ENCODE measurements at places on chromosomes 6 and 20.

DNA sequence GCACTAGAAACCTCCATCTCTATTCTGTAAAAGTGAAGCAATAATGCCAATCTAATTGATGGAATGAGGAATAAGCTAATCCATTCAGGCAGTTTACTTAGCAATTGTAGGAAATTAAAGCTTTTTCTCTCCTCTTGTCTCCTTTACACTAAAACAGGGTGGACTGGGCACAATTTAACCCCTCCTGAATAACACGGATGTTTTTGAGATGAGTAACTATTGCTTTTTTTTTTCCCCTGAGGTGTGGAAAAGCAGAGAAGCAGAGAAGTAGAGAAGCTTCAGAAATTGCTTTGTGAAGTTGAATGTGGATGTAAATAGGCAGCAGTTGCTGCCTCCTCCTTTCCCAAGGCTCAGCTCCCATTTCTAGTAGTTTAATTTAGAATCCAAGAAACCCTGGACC is 40.0 kb upstream of the GCNT2 start:
- no peak for DNase-seq

GRCh38 chr6:168139121-168139520 is 60.1 kb upstream of the FRMD1 start:
- no peak for DNase-seq

DNA sequence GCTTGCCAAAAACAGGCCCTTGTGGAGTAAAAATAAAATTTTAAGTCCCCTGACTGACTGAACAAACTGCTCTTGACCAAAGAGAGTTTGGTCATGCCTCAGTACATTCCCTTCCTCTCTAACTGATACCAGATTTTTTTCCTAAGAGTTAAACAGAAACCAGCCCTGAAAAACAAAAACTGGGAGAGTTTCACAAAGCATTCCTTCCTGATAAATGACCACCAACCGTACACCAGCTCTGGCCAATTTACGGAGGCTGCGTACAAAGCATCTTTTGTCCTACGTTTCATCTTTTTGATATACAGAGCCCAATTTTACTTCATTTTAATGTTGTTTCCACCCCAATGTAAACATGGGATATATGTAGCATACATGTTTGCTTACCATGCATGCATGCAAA is 477.4 kb upstream of the HTR1E start:
- no peak for DNase-seq

- no peak for DNase-seq
Measured at GRCh38 chr20:939606-940005, 23.5 kb upstream of the ANGPT4 start.

GRCh38 chr6:159249752-159250151 is 80.6 kb downstream of the FNDC1 start:
- DNase-seq: no peak

DNA sequence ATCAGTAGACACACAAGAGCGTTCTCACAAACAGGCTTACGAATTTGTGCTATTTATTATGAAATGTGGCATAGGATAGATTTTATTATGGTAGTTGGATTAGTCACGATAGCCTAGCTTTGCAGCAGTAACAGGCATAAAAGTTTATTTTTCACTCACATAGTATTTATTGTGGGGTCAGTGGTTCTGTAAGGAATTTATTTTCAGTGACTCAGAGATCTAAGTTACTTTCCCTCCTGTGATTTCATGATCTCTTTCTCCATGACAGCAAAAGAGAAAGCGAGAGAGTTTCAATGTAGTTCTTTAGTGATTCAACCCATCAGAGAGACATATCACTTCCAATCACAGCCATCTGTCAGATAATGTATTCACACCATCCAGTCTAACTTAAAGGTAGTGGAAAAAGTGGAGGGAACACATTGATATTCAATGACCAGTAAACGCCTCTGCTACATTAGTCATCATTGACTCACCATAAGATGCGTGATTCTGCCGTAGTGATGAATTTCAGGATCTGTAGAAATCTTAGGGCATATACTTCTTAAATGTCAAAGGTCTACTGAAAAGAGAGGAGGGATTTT is 605.5 kb downstream of the HDGFL1 start:
- DNase-seq: no peak

DNA sequence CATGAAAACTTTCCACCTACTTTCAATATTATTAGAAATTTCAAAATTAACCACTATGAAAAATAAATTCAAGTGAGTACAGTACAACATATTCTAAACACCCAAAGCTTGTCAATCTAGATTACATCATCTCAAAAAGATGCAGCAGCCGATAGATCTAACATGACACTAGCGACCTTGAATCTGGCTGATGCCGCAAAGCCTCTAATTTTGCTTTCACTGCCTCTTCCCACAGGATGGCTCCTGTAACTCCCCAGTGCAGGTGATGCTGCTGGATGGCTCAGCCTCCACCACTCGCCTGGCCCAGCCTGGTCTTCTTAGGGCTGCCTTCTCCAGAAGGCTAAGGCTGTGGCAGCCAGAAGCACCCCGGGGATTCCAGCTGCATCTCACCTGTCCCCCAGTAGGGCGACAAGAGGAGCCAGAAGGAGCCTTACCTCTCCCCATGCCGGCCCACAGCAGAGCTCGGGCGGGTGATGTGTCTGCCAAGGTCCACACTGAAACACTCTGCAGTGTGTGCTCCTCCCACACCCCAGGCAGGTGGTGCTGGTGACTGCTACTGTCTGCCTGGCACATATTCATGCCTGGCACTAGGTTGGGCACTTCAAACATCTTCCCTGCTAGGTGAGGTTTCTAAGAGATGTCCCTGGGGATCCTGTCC is 82.1 kb downstream of the SLC23A2 start:
- no peak for DNase-seq

DNA sequence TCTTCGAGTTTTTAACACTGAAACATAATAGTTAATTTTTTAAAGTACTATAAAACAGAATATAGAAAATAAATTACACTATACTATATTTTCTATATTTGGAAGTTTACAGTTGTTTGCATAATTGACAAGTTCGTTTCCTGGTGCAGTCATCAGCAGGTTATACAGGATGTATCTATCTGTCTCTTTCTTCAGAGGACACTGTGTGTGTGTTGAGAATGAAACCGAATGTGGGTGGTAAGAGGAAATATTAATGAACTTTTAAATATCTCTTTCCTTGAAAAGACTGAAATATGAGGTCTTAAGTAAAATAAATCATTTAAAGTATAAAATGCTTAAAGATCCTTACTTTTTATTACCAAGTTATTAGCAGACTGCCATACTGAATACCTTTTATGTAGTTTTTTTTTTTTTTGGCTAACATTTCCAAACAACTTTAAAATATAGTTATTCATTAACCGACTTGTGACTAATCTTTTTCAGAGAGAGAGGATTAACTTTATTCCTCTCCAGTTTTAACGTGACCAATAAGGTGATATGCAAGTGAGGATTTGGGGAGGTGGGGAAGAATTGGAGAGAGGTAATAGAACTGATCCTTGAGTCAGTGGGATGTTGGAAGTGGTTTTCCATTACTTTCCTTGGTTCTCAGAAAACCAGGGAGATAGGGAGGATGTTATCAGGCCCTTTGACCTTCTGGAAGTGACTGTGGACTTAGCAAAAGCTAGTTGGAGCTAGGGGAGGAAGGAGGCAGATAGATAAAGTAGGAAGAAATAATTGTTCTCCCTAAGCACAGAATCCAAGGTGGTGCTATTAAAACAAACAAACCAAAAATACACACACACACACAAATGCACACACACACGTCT is 380.0 kb upstream of the FLRT3 start:
- DNase-seq: no peak

DNA sequence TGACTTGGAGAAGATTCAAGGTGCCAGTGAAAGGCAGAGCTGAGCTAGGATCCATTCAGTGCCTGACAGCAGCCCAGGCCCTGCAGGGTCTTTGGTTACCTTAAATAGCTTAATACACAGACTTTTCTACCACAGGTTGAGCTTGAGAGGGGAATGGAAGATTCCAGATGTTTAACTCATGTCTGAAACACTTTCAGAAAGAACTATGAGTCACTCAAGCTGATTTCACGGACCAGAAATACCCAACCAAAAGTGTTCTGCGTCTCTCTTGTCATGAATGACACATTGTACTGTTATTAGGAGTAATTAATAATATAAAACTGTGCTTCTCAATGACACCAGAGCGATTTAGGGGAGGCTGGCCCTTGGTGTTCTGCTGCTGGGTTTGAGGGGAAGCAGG is 6.4 kb upstream of the PMEPA1 start:
- DNase-seq: no peak

DNA sequence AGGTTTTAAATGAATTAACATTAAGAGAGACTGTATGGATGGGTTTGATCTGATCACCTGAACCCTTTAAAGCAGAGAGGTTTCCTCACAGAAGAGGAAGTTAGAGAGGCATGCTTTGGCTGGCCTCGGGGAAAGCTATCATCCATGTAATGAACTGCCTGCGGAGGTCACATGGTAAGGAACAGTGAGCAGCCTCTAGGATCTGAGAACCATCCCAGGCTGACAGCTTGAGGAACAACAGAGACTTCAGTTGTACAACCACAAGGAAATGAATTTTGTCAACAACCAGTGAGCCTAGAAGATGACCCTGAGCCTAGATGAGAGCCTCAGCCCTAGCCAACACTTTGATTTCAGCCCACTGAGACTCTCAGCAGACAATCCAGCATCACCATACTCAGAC is 2.9 kb upstream of the COL21A1 start:
- no peak for DNase-seq

DNA sequence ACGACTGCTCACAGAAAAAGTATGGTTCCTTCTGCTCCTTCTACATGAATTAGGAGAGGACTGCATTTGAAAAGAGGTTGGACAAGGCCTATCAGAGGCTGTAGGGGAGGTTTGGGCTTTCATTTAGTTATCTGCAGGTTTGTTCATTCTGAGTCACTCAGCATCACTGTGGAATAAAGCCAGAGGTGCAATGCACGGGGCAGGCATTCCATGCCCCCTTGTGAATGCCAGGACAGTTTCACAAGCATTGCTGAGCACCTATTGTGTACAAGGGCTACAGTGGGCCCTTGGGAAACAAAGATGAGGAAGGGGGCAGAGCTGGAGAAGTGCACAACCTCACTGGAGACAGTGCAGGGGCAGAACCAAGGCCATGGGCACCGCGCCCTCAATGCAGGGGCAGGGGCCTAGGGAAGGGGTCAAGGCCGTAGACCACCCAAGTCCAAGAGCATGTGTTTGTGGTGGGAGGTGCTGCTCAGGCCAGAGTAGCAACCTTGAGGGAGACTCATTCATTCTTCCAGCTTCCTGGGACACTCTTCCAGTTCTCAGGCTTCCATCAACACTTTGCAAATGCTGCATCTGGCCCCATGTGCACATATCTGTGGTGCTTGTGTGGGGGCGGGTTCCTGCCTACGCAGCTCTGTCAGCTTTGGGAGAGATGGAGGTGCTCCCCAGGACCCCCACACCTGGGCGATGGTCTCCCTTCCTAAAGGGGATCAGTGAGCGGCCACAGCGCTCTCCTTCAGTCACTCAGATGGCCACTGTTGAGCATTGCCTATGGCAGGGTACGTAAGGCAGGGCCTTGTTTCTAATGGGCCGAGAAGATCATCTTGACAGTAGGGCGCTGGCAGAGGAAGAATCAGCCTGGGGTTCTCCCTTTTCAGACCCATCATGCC is 204.5 kb downstream of the SYNDIG1 start:
- no peak for DNase-seq

- no peak for DNase-seq
Measured at GRCh38 chr20:9087531-9088217, 18.8 kb downstream of the PLCB4 start.

DNA sequence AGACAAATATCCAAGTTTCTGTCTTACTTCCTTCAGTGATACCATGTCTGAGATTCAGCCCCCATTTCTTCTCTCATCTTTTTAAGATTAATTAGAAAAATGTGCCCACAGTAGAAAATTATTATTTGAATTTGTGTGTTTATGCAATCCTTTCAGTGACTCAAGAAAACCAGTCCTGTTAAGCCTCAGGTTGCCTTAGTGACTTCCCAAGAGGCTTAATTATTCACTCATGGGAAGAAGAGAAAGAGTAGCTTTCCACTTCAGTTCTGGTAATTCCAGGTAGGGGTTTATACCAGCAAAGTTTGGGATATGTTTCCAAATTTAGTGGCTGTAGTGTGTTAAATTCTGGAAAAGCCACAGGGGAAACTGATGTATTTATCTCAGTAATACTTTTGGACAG is 149.1 kb downstream of the RIMS1 start:
- no peak for DNase-seq

GRCh38 chr20:34669094-34669493 is 7.8 kb downstream of the PIGU start:
- DNase-seq: no peak

DNA sequence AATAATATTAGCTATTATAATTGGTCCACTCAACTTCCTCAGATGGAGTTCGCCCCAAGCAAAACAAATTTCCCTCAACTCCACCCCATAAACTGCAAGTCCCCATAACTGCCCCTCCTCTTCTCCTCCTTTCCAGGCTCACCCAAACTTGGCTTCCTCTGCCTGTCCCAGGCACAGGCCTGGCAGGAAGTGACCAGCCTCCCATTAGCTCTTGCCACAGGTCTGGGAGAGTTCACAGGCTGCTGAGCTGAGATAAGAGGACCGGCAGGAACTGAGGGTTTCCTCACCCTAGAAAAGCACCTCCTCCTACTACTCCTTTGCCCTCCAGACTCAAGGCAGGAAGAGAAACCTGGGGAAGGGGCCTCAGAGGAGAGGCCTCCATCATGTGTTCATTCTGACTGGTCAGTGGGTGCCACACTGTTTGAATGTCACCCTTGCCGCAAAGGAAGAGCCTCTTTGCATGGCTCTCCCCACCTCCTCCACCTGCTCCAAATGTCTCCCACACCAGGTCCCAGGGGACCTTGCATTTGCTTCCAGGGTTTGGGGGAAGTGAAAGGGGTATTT is 24.5 kb upstream of the SMIM29 start:
- no peak for DNase-seq

- no peak for DNase-seq
Measured at GRCh38 chr6:83169106-83169505, 24.0 kb downstream of the PGM3 start.

DNA sequence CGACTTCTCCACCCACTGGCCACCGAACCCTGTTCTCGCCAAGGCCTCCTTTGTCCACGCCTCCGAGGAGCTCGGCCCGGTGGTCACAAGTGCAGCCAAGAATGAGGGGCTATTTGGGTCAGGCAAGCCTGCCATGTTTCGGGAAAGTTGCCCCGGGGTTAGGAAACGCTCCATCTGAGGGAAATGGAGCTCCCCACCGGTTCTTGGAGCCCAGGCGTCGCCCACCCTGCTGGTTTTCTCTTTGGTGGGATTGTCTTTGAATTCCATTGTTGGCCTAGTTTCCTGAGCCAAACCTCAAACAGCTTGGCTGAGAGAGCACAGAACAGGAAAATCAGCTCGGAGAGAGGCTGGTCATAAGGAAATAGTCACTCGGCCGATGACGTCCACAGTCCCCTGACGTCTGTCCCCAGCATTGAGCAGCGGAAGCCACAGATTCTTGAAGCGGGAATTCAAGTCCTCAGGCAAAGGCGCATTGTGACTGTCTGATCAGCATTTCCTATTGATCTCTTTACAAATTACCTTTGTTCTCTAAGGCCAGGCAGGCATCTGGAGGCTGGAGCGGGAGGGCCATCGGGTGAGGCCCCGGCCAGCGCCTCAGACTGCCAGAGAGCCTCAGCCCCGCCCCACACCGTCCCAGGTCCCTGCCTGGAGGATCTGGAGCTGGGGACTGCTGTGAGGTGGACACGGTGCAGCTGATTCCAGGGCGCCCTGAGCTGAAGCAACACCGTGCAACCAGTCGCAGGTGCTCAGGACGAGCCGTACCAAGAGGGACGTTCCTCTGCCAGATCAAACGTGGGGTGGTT is 138.6 kb downstream of the DLL1 start:
- DNase-seq: no peak

- no peak for DNase-seq
Measured at GRCh38 chr6:7166410-7167293, 58.9 kb downstream of the RREB1 start.
